Stimulated activated CD4-positive, alpha-beta T cell treated with anti-CD3 and anti-CD28 coated beads, Interleukin-2, amount 100 ng/mL, for 4 hours (primary cell): ENCODE measurements at places on chromosomes 3 and 15.

DNA sequence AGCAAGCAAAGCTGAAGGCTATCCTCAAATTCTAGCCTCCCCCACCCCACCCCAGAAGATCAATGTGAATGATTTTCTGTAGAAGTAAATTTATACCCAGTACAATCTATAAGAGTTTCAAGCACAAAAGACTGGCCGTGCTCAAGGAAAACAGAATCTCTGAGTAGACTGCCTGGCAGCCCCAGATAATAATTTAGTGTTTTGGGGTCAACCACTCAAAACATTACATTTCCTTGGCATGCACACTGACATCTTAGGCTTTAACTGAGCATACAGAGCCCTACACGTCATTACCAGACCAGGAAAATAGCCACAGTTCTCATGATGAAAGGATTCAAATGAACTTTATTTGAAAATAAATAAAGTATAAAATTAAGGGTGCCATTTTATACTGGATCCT is 376.5 kb downstream of the TBL1XR1 start:
- no peak for DNase-seq

DNA sequence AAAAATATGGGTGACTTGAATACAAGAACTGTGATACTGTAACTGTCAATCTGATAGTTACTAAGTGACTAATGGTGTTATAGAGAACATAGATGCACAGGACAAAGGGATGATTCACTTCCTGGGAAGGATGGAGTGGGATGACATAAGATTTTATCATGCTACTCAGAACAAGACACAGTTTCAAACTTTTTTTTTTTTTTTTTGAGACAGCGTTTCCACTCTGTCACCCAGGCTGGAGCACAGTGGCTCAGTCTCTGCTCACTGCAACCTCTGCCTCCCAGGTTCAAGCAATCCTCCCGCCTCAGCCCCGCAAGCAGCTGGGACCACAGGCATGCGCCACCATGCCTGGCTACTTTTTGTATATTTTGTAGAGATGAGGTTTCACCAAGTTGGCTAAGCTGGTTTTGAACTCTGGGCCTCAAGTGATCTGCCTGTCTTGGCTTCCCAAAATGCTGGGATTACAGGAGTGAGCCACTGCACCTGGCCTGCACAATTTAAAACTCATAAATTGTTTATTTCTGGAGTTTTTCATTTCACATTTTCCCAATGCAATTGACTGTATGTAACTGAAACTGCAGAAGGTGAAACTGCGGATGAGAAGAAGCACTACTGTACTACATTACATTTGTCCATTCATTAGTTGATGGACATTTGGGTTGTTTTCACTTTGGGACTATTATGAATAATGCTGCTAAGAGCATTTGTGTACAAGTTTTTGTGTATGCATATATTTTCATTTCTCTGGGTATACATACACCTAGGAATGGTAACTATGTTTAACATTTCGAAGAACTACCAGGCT is 40.6 kb downstream of the ADIPOQ start:
- DNase-seq: peak; percentile 37

GRCh38 chr3:28951772-28952556 is 328.9 kb upstream of the RBMS3 start:
- DNase-seq: no peak

DNA sequence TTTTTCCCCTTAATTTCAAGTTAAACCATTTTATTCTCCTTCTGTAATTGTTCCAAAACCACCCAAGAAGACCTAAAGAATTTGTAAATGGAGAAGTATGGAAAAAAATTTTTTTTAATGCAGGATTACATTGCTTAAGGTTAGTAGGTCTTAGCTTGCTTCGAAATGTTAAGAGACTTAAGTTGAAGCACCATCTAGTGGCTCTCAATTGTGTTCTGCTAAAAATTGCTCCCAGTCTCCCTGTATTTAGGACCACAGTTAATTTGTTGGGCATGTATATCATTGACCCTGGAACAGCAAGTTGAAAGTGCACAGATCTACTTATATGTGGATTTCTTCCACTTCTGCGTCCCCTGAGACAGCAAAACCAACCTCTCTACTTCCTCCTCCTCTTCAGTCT is 32.4 kb downstream of the CD200R1L start:
- DNase-seq: no peak

GRCh38 chr3:45957586-45957985 is 14.3 kb downstream of the CXCR6 start:
- DNase-seq: no peak

DNA sequence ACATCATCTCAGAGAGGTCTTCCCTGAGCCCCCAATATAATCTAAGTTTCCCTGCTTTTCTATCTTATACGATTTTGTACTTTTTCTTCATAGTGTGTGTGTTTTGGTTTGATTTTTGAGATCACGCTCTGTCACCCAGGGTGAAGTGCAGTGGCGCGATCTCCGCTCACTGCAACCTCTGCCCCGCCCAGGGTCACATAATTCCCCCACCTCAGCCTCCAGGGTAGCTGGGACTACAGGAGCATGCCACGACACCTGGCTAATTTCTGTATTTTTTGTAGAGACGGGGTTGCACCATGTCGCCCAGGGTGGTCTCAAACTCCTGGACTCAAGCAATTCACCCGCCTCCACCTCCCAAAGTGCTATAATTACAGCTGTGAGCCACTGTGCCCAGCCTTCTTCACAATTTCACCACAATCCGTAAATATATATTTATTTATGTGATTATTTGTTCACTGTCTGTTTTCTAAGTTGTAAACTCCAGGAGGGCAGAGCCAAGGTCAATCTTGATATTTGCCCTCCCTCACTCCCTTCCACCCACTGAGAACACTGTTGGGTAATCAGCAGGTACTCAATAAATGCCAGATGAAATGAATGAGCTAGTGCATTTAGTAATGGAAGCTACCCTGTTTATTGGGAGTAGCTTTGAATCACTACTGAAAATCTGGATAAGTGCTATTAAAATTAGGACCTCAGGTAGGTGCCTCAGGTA is 547 bp upstream of the KNSTRN start:
- no peak for DNase-seq

GRCh38 chr3:133455281-133455680 is 55.4 kb downstream of the BFSP2 start:
- DNase-seq: no peak

GRCh38 chr3:103048068-103048722 is 613.4 kb downstream of the ZPLD1 start:
- DNase-seq: no peak

GRCh38 chr3:111751961-111752360 is 107.1 kb upstream of the PHLDB2 start:
- no peak for DNase-seq

- no peak for DNase-seq
These were observed 25.0 kb downstream of the TMPRSS7 start for GRCh38 chr3:112059497-112059896.

- no peak for DNase-seq
These were observed 26.2 kb upstream of the ATP13A3 start for GRCh38 chr3:194512895-194513601.

- DNase-seq: no peak
These were observed 16.6 kb upstream of the SEMA3F start for GRCh38 chr3:50138266-50139200.

GRCh38 chr3:103218793-103219192 is 784.0 kb downstream of the ZPLD1 start:
- DNase-seq: no peak

DNA sequence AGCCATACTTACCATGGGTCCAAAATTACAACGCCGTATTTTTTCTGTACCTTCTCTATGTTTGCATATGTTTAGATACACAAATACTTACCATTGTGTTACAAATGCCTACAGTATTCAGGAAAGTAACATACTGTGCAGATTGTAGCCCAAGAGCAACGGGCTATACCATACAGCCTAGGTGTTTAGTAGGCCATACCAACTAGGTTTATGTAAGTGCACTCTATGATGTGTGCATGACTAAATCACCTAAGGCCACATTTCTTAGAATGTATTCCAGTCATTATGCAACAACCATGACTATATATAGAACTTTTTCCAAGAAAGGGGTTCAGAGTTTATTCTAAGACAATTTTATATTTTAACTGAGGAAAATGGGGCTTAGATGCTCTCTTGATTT is 411.7 kb downstream of the MAGI1 start:
- DNase-seq: no peak

GRCh38 chr15:63221346-63221745 is 31.9 kb downstream of the RAB8B start:
- DNase-seq: no peak

DNA sequence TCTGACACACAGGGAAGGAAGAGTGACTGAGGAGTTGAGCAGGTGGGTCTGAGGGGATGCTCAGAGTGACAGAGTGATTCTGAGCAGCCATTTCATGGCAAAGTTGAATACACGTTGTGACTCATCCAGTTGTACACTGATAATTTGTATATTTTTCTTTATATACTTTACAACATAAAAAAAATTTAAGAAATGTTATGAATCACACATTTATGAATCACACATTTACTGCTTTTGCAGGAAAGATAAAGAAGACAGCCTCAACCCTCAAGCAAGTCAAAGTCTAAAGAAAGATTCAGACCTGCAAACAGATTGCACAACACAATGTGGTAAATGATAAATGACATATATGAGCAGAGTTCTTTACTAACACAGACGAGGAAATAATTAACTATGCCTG is 21.0 kb upstream of the CHMP2B start:
- DNase-seq: no peak

DNA sequence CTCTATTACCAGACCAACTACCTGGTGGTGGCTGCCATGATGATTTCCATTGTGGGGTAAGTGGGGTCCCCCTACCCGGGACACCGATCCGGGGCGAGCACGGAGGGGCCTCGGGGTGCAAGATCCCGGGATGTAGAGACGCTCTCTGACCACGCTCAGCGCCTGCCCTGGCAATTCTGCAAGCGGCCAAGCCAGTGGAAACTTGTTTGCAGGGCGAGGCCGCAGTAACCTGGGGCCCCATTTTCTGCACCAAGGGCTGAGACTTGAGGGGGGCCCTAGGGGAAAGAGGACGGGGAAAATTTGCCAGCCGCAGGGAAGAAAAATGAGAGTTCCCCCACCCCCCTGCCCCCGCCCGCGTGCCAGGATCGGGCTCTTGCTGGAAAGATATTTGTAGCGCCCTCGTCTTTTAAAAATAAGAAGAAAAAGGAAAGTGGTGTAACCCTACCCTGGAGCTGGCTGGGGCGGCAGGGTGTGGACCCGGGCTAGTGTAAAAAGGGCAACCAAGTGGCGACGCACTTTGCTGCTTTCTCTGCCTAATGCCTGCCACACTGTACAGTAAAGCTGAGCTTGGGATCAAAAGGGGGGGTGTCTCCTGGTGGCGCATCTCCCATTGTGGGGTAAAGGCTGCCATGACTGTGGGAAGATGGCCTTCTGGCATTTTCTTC is 563 bp downstream of the ARL6IP5 start:
- no peak for DNase-seq

DNA sequence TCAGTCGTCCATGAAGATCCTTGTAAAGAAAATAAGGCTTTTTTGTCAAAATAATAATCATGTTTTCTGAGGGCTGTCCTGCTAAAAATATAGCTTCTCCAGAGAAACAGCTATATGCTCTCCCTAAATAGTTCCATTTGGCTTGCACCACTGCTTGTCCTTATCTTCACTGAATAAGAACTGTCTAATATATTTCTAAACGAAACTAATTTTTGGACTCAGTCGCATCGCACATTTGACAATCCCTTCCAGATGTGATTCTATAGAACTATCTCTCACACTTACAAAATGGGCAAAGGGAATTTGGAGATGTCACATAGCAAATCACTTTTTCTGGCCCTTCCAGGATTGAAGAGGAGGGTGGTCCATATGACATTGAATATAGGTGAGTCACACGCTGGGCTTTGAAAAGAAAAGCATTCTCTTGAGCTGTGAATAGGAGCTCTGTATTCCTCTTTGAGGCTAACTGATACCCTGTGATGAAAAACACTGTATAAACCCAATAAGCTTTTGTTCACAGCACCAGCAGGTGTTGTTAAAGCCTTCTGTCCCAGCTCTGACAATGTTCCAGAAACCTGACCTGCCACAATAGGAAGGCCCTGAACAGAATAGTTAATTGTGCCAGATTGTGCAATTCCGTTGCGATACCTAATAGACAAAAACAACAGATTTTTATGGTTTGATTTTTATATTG is 1144.2 kb downstream of the ROBO2 start:
- no peak for DNase-seq

DNA sequence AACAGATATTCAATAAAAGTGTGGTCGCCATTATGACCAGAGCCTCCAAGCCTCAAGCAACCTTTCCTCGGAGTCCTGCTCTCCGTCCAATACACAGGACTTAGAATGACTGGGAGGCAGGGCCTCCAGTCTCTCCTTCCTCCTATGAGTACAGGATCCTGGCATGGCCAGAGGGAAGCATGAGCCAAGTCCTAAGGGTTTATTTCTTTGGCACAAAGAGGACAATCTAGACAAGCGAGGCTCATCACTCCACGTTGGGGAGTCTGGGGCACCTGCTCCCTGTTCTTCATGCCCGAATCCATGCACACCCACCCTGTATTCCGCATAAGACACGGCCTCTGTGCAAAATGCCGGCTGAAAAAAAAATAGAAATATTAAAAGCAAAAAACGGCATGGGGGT is 6.8 kb downstream of the PRRT3 start:
- DNase-seq: no peak

GRCh38 chr15:51186181-51186705 is 91.5 kb upstream of the TNFAIP8L3 start:
- no peak for DNase-seq

- DNase-seq: no peak
These were observed 4.1 kb downstream of the CD80 start for GRCh38 chr3:119555309-119555735.

DNA sequence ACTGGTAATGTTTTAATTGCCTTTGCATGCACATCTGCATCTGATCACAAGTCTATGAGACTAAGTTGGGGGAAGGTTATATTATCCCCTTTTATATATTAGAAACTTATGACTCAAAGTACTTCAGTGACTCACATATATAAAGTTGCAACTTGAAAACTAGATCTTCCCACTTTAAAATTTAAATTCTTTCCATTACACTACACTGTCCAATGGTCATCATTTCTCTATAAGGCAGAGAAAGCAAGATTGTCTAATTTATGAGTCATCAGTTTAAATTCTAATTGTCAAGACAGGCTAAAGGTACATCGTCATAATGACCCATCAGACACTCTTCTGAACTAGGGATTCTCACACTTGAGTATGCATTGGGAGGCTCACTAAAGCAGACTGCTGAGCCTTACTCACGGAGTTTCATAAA is 37.9 kb downstream of the CPA3 start:
- no peak for DNase-seq

DNA sequence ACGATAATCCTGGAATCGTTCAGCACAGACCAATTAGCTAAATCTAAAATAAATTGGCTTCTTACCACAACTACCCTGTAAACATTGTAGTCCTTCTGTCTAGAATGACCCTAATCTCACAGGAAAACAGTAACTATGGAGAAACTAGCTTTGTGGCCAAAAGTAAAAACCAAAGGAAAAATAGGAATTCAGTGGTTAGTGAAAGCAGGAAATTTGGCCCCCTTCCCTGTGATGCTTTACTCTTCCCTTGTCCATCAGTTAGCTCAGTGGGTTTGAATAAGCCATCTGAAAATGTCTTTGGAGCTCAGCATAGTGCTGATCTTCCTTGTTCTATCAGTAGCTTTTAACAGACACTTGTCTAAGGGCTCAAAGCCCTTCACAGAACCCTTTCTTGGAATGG is 1.6 kb downstream of the NMD3 start:
- no peak for DNase-seq
